NCI-H1105 treated with DMSO at 0.1 percent for 48 hours (cell line): ENCODE measurements at places on chromosomes 4 and X.

DNA sequence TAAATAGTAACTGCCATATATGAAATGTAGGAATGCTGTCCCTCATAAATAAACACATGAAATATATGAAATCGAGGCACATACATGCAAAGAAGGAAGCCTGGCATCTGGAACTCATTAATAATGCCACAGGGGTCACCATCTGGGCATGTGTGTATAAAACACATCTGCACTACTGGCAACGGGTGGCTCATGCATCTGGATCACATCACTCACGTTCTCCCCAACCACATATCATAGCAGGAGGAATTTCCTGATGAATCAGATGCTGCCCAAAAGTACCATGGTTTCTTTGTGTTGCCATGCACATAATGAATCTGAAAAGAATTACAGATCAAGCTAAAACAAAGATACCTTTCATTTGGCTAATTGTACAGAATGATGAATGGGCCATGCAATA lies 28.6 kb downstream of the RNF175 start:
- no peak for DNase-seq

GRCh38 chrX:31213941-31214340 lies 142.1 kb upstream of the FTHL17 start:
- DNase-seq: no peak

DNA sequence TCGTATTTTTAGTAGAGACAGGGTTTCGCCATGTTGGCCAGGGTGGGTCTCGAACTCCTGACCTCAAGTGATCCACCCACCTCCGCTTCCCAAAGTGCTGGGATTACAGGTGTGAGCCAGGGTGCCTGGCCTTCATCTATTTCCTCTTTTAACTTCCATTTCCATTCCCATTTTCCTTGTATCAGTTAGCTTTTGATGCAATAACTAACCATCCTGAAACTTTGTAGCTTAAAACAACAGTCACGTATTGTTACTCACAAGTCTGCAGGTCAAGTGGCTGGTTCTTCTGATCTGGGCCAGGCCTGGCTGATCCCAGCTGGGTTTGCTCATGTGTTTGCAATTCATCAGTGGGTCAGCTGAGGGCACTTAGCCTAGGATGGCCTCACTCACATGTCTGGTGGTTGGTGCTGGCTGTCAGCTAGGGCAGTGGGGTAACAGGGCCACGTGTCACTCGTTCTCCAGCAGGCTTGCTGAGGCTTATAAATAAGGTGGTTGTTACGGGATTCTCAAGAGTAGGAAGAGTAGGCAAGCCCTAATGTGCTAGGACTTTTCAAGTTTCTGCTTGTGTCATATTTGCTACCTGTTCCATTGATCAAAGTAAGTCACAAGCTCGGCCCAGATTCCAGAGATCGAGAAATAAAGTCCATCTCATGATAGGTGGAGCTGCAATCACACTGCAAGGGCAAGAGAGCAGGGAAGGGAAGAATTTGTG lies 88.2 kb downstream of the SOWAHB start:
- DNase-seq: no peak

- no peak for DNase-seq
Measured at GRCh38 chr4:43163101-43163792, 270.7 kb downstream of the GRXCR1 start.

GRCh38 chr4:38495446-38495845 lies 168.6 kb upstream of the KLF3 start:
- DNase-seq: no peak

GRCh38 chrX:18549643-18550042 lies 122.3 kb downstream of the RS1 start:
- DNase-seq: no peak

DNA sequence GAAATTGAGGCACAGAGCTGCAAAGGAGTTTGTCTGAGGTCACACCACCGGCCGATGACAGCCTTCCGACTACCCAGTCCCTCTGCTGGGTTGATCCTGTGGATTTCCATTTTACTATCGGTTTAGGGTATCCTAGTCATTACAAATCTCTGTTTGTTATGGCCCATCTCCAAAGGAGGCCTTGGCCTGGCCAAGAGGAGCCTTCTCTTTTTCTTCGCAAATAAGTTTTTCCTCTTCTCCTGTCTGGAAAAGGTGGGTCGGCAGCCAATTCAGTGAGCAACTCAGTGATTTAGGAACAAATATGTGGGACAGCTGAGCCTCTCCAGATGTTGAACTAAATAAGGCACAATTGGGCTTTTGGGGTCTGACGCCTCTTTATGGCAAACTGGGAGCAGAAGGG lies 169.2 kb upstream of the RBPJ start:
- DNase-seq: no peak

DNA sequence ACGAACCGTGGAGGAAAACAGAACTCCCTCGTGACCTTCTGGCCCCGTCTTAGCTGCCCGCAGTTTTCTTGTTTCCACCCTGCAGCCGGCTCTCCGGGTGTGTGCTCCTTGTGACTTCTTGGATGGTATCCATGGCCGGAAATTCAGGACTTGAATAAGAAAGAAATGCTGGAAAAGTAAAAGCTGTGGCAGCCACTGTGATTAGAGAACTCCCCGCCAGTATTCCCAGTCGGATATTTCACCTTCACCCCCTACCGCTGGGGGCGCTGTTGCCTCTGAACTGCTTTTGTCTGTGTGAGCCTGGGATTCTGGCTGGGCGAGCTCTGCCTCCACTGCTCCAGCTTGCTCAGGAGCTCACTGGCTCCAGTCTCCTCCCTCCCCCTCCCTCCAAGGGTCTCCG lies 41.5 kb upstream of the CYP4V2 start:
- no peak for DNase-seq

DNA sequence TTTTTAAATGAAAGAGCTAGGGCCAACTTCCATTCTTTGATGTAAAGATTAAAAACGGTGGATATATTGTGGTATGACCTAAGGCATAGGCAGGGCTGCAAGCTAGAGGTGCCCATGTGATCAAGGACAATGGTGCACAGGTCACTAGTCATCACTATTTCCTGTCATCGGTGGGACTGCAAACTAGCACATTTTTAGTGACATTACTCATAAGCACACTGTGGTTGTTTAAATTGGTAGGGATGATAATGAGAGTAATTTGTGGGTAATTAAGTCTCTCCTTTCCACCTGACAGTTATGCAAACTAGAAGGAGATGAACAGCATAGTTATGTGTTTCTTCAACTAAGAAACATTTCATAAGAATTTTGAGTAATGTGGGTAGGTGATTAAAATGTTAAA lies 85.4 kb downstream of the GPRIN3 start:
- no peak for DNase-seq

- no peak for DNase-seq
Measured at GRCh38 chrX:148612431-148612830, 112.0 kb downstream of the AFF2 start.

DNA sequence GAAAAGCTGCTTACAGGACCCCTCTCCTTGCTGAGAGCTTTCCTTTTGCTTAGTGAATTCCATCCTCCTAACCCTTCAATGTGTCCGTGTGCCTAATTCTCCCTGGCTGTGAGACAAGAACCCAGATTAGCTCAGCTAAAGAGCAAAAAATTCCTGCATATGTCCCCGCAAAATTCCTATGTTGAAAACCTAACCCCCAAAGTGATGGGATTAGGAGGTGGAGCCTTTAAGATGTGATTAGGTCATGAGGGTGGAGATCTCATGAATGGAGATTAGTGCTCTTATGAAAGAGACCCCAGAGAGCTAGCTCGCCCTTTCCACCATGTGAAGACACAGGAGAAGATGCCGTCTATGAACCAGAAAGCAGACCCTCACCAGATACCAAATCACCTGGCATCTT lies 503.0 kb upstream of the DIAPH2 start:
- no peak for DNase-seq

DNA sequence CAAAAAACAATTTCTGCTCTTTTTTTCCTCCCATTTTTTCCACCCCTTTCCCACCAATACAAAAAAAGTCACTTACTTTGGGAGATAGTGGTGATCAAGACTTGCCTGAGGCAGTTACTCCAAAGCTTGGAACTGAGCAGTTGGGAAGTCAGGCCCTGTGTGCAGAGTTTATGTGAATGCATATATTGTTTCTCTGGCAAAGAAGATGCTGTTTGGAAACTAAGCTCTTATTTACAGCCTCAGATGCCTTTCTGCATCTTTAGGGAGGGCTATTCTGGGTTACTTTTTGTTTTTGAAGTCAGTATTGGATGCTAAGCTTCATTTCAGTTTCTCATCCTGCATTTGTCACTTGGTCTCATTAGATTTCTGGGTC lies 136.3 kb downstream of the ZNF330 start:
- no peak for DNase-seq

- no peak for DNase-seq
Measured at GRCh38 chr4:95625020-95625419, 76.2 kb upstream of the UNC5C start.

DNA sequence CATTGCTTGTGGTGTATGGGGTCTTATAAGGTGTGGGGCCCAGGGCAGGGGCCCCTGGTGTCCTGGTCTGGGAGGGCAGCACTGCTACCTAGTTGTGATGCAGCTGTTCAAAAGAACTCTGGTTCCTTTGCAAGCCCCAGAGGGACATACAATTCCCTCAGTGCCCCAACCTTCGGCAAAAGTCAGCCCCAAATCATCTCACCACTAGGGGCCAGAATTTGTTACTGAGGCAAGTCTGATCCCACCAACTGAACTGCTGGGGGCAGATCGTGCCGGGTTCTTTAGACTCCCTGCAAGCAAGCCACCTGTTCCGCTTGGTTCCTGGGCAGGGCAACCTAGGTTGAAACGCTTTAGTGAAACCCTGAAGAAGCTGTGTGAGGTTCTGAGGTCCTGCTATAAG lies 180.1 kb upstream of the S100G start:
- DNase-seq: no peak

DNA sequence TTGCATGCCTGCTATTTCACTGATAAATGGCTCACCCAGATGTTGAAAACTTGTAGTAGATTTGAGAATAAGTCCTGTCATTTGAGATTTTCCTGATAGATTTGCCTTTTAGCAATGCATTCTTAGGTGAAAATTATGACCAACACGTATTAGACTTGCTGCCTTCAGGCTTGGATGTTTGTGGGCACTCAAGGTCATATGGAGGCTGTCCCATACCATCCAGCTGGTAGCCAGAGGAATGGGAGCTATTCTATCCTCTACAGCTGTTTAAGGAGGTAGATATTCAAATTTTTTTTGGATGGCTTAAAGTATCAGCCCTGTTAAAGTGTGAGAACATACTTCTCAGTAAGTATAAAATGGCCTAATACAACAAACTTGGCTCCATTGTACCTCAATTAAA lies 34.7 kb downstream of the RTL3 start:
- no peak for DNase-seq

GRCh38 chr4:36220776-36221175 lies 23.5 kb downstream of the ARAP2 start:
- no peak for DNase-seq

DNA sequence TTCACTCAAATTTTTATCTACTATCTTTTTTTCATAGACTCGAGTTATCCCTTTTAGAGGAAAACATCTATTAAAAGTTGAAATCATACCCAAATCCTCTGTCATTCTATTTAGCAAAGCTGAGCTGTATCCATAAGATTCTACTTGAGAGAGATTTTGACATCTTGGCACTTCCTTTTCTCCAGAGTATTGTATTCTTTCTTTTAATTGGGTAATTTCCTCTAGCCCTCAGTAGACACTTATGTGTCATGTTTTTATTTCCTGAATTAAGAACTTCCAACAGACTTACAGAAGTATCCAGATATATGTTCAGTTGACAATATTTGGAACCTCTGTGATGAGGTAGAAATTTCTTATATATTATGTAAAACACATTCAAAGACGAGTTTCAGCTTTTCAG lies 201.6 kb upstream of the NR3C2 start:
- DNase-seq: no peak

DNA sequence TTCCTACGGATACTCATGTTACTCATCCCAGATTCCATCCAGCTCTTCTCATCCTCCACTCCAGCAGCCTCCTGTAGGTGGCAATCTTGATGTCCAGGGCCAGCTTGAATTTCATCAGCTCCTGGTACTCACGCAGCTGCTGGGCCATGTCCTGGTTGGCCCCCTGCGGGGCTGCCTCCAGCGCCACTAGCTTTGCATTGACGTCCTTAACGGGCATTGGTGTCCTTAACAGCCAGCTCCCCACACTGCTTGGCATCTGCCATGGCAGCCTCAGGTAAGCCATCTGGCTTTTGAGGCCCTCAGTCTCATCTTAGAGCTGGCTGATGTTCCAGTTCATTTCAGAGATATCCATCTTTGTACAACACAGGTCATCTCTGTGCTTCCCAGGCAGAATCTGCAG lies 223.7 kb downstream of the FGF13 start:
- DNase-seq: no peak

DNA sequence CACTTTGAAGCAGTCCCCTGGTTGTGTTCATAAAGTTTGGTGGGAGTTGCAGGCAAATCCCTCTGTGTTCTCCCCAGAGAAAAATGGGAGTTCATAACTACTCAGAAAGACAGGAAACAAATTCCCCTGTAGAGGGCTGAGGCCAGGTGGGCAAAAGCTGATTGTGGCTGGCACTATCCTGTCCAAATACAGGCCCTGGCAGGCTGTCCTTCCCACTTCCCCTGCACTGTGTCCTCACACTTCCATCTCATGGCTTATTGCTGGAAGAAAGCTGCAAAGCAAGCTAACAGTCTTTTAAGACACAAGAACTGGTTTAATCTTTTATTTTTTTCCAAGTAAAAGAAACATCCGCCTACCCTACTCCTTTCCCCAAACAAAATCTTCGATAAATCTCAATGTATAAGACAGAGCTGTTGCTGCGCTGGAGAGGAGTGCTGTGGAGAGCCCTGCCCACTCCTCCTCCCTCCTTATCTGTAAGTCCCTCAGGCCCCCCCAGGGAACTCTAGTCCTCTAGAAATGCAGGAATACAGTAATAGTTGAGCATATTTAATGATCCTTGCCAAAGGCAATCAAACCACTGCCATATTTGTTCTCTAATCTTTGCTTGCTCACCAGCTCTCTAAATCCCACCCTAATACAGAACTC lies 14.0 kb downstream of the TAPT1 start:
- no peak for DNase-seq

- DNase-seq: no peak
Measured at GRCh38 chrX:13281289-13281688, 38.6 kb downstream of the ATXN3L start.

DNA sequence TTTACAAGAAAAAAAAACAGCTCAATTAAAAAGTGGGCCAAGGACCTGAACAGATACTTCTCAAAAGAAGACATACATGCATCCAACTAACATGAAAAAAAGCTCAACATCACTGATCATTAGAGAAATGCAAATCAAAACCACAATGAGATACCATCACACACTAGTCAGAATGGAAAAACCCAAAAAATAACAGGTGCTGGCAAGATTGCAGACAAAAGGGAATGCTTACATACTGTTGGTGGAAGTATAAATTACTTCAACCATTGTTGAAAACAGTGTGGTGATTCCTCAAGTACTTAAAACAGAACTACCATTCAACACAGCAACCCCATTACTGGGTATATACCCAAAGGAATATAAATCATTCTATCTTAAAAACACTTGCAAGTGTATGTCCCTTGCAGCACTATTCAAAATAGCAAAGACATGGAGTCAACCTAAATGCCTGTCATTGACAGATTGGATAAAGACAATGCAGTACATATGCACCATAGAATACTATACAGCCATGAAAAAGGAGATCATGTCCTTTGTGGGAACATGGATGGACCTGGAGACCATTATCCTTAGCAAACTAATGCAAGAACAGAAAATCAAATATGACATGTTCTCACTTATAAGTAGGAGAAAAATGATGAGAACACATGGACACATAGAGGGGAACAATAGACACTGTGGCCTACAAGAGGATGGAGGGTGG lies 97.6 kb downstream of the RAB28 start:
- no peak for DNase-seq
